NCI-H524 (cell line): ENCODE measurements at places on chromosomes 16 and 17.

- DNase-seq = no peak
Measured at GRCh38 chr17:40268141-40268712, 19.5 kb upstream of the CDC6 start.

DNA sequence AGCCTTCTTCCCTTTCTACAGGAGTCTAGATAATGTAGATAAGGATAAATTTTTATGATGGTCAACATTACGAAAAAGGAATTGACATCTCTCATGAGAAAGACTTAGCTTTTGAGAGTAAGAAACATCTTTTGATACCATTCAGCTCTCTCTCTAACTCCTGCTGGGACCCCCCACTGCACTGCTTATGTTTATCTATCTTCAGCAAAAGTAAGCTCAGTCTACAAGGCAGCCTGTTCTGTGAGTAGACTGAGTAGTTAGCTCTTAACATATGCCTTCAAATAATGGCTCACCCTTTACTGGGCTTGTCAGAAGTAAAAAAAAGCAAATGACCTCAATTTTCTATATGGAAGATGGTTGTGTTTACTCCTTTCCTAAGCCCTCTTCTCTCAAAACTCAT lies 372.2 kb upstream of the CDH11 start:
- DNase-seq = no peak

DNA sequence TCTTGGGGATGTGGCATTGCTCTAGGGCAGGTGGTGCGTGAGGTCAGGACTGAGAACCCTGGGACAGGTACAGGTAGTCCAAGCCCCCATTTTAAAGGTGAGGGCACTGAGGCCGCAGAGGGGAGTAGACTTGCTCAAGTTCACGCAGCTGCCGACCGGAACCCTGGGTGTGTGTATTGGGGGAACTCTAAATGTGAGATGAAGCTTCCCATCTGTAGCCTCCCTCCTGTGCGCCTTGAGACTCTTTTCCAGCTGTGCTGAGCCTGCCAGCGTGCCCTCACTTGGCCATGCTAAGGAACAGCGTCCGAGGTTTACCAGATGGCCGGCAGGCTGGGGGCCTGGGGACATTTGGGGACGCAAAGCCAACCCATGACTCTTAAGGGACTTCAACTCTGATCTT lies 79.0 kb upstream of the CDC42EP4 start:
- no peak for DNase-seq

DNA sequence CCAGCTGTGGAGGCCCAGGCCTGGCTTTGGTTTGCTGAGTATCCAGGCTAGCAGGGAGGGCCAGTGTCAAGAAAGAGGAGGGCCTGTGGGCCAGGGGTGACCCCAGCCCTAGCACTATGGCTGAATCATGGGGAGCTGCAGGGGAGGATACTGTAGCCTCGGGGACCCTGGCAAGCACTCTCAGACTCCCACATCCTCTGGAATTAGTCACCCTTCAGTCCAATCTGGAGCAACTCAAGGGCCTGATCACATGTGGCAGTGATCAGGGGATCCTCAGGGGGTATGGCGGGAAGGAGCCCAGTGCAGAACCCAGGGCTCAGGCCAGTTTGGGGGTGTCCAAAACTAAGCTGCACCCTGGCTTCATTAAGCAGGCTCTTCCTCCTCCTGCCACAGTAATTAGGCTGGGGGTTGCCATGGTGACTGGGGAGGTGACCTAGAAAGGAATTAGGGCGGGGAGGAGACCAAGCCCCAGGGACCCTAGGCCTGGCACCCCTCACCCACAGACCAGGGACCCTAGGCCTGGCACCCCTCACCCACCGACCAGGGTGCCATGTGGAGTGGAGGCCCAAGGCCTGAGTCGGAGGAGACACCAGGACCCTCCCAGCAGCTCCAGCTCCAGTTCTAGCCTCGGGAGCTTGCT lies 5.8 kb downstream of the NLGN2 start:
- DNase-seq = no peak

- DNase-seq = no peak
Measured at GRCh38 chr17:78535273-78536197, 41.7 kb downstream of the DNAH17 start.
